Effector CD4-positive, alpha-beta T cell (primary cell): ENCODE measurements at places on chromosomes 2 and 18.

DNA sequence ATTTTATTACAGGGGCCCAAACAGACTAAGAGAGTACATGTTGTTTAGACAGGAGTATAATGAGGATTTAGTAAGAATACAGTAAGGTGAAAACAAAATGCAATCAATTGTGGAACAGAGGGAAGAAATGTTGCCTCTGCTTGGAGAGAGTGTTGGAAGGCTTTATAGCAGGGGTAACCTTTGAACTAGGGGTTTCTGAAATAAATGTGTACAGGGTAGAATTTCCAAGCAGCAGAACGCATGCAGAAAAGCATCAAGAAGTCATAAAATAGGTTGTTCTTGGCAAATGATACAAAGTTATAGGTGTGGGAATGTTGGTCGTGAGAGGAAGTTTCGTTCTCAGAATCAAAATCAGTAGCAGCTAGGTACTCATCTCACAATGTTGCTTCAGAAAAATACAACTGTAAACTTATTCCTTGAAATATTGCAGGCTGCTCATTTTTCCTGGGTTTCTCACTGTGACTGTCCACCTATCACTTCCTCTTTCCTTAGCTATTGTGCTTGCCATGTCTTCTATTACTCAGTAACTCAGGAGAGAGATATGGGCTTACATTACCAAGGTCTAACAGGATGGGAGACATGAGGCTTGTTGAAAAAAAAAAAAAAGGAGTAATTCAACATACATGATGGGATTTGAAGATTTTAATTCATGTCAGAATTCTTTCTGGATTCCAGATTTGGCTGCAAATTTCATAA, 17.1 kb upstream of the HNMT start:
- no peak for DNase-seq

GRCh38 chr2:165911231-165911630, 42.3 kb downstream of the TTC21B start:
- no peak for DNase-seq

- DNase-seq = no peak
Observed at GRCh38 chr2:167406558-167406957, 518.3 kb downstream of the XIRP2 start.

- DNase-seq = no peak
Observed at GRCh38 chr2:32852856-32853255, 93.9 kb upstream of the LTBP1 start.

- DNase-seq = no peak
Observed at GRCh38 chr2:232772531-232772930, 3.8 kb downstream of the KCNJ13 start.

GRCh38 chr2:205739620-205740019, 57.3 kb downstream of the NRP2 start:
- DNase-seq = no peak

GRCh38 chr2:8737571-8738175, 55.8 kb downstream of the ID2 start:
- no peak for DNase-seq

- DNase-seq = no peak
Observed at GRCh38 chr2:240960309-240960970, 38.0 kb upstream of the SNED1 start.

DNA sequence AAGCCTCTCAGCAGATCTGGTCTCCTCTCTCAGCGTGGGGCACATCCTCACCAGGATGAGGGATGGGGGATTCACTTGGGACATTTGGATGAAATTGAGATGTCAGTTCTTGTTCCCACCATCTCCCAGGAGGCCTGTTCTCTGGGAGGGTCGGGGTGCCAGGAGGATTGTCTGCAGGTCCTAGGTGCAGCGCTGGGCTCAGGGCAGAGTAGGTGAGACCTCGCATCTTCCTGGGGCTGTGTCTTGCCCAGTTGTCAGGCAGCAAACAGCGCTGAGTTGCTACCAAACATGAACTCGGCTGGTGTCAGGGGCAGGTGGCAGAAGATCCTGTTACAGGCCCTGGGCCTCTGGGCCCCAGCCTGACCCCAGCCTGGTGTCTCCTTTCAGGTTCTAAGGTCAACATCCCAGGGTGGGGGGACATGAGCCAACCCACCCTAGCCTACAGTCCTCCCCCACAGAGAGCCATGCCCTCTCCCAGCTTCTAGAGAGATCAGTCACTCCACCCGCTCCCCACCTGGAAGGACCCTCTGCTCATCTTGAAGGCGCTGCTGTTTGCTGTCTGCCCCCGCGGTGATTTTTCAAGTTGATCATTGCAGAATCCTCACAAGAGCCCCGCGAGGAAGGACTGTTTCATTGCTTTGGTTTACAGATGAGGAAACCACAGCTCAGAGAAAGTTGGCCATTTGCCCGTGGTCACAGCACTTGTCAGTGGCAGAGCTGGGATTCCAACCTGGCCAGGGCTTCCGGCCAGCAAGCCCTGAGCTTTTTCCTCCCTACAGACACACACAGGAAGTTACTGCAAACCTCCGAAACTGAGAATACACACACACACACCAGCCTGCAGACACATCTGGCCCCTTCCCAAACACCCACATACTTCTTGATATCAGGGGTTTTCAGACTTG, 83.9 kb downstream of the STPG4 start:
- DNase-seq = no peak

GRCh38 chr2:3779496-3780049, 76.2 kb downstream of the DCDC2C start:
- DNase-seq = no peak

GRCh38 chr18:59232309-59233016, 12.5 kb downstream of the GRP start:
- no peak for DNase-seq

DNA sequence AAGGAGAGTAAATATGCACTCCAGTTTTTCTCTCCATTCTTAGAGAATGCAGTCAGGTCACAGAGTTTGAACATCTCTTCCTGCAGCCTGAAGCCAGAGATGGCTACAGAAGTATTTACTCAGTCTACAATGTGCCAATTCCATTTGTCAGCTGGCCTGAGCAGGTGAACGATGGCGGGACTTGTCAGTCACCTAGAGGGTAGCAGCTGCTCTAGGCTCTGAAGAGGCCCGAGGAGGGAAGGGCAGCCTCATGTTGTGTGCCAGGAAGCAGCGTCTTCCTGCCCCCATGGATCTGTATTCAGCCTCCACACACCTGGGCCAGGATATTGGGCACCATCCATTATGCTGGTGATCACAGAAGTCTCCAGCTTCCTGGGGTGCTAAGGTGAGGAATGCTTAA, 316.7 kb upstream of the CHAC2 start:
- DNase-seq = no peak

- DNase-seq = no peak
Observed at GRCh38 chr2:76849086-76849485, 673.1 kb downstream of the LRRTM4 start.

- DNase-seq = no peak
Observed at GRCh38 chr2:121241466-121241865, 43.5 kb downstream of the TFCP2L1 start.

- no peak for DNase-seq
Observed at GRCh38 chr2:218882866-218883366, 2.3 kb downstream of the WNT10A start.

DNA sequence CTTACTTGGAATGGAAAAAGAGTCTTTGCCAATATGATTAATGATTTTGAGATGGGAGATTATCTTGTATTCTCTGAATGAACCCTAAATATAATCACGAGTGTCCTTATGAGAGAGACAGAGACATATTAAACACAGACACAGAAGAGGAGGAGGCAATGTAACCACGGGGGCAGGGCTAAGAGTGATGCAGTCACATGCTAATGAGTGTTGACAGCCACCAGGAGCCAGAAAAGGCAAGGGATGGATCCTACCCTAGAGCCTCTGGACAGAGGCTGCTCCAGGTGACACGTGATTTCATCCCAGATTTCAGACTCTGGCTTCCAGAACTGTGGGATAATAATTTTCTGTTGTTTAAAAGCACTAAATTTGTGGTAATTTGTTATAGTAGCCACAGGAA, 679.6 kb downstream of the MBD2 start:
- no peak for DNase-seq

DNA sequence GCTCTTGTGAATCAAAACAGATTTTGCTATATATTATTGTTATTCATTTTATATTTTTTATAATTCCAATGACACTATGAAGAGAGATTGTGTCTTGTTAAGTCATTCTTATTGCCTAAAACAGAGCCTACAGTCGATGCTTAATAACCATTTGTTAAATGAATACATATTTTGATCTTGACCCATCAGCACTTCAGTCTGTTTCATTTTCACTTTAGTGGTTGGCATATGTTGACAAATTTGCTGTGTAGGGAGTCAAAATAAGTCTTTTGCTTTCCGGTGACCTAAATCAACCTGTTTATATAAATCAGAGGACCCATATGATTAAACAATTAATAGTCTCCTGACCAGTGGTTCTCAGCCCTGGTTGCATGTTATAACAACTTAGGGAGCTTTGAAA, 97.1 kb downstream of the TXNL1 start:
- DNase-seq = no peak

DNA sequence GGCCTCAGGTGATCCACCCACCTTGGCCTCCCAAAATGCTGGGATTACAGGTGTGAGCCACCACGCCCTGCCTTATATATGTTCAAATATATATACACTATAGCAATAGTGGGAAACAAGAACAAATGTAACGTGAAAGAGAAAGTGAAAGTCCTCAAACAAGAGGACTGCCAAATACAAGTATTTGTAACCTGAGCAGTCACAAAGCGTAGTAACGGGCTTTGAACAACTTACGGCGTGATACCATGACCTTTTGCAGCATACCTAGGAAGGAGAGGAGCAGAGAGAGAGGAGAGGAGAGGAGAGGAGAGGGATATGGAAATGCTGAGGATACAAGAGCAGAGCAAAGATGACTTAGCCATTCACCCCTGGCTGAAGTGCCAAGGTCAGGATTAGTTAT, 113.8 kb upstream of the RGPD4 start:
- DNase-seq = no peak

DNA sequence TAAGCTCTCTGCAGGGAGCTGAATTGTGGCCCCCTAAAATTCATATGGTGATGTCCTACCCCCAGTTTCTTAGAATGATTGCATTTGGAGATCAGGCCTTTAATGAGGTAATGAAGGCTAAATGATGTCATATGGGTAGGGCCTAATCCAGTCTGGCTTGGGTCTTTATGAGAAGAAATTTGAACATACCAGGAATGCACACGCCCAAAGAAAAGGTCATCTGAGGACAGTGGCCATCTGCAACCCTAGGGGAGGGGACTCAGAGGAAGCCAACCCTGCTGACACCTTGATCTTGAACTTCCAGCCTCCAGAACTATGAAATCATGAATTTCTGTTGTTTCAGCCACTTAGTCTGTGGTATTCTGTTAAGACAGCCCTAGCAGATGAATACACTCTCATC, 426.7 kb downstream of the EPHA4 start:
- DNase-seq = no peak

- no peak for DNase-seq
Observed at GRCh38 chr2:102166189-102166845, 20.5 kb upstream of the IL1RL2 start.

- no peak for DNase-seq
Observed at GRCh38 chr2:158325031-158325781, 131.3 kb downstream of the CCDC148 start.

DNA sequence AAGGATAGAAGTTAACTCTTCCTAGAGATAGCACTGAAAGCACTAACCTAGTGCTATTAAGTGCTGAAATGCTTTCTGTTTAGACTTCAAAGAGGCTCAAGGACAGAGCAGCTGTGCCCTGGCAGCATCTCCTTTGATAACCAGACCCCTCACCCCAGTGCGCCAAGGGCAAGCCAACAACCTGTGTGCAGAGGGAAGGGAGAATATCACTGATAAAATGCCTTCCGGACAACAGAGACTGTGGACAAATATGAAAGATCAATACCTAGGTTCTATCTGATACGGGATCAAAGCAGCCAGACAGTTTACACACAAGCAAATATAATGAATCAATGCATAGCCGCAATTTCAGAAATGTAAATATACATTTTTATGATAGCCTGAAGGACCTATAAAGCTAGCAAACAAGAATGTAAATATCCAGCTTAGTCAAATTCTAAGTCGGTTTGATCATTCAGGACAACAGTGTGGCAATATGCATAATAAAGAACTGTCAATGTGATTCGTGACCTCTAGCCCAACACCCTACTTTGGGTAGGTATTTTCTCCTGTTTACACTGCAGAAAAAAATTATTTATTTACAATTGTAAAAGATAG, 91.8 kb upstream of the RFX8 start:
- DNase-seq = no peak

DNA sequence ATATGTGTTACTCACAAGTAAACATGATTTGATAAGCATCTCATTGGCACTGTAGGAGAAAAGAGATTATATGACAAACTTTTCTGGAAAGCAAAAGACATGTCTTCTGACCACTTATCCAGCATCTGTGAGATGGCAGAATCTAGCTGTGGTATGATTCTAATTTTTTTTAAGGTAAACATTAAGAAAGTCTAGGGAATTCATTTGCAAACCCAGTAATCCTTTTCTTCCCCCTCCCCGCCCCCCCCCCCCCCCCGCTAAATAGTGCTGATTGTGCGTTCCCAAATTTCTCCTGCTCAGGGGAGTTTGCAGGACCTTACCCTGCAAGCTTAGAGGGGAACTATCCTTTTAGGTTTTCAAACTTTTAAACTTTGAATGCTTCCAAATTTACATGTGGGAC, 12.1 kb downstream of the MRPL44 start:
- DNase-seq = no peak

DNA sequence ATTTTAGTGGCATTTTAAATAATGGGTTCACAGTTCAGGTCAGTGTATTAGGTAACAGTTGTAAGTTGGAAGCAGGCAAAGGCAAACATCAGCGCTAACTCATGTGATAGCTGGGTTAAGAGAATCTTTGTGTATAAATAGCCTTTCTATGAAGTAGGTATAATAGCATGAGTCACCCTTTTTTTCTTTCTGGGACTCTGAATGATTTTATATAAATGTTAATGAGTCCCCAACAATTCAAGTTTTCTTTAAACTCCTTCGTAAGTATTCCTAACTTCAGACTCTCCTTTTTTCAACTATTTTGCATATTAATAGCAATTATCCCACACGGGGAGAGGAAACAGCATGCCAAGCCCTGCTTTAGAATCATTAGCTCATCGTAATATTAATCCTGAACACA, 384.3 kb downstream of the PIK3C3 start:
- no peak for DNase-seq

GRCh38 chr2:202114795-202115194, 41.7 kb downstream of the KIAA2012 start:
- DNase-seq = no peak

- no peak for DNase-seq
Observed at GRCh38 chr2:154577390-154577789, 121.1 kb upstream of the KCNJ3 start.

DNA sequence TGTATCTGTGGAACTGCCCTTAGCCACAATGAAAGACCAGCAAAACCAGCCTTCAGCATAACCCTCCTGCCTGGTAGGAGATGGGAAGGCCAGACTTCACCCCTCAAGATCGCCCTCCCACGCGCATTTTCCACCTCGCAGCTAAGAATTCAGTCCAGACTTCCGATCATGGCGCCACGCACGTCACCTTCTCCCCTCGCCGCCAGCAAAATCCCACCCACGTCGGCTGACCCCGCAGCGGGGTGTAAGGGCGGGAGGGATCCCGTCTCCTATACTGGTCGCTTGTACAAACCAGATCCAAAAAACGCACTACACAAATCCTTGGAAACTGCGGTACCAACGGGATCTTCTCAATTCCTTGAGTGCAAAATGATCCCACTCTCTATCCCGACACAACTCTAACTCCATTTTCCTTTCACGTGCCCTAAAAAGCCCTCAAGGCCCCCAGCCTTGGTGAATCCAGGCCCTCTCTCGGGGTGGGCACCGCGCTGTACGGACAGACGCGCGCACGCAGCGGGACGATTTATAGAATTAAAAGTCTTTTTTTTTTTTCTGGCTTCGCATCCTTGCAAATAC, 1.0 kb upstream of the BMPR2 start:
- peak; percentile 24 for DNase-seq

- DNase-seq = no peak
Observed at GRCh38 chr18:74796841-74797576, 199.3 kb downstream of the ZNF407 start.
